GM13977 (cell line): ENCODE measurements at places on chromosomes 6 and 20.

GRCh38 chr6:143356101-143356880, 94.2 kb downstream of the ADAT2 start:
- DNase-seq, result no peak

DNA sequence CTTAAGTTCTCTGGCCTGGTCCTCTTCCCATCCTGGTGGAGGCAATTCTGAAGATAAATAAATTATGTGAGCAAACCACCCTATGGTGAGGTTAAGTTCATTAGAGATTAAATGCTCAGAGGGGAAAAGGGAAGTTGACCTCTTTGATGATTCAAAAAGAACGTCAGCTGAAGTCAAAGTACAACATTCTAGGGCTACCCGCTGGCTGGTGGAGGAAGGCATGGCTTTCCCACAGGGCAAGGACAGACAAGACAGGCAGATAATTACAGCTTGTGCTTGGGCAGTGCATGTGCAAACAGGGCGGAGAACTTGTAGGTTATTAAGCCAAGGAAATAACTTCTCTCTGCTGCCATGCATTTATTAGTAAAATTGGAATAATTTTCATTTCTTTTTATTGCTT, 91.0 kb upstream of the SLC24A3 start:
- DNase-seq, result no peak

DNA sequence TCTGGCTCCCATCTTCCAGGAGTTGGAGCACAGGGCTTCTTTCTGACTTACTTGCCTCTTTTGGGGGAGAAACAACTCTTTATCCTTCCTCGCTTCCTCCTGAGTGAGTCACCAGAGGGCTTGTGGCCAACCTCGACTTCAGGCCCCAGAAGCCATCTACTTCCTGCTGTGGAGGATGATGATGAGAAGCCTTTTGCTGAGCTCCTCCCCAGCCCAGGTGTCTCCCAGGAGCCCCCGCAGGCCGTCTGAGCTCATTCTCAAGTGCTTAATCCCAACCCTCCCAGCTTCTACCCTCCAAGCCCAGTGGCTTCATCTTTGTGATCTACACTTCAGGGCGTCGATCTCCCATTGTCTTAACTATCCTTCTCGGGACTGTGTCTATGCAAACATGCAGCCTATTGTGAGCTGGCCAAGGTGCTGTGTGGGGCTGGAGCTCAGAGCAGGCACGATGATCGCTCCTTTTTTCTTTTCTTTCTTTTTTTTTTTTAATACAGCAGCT, 27.9 kb downstream of the SDCBP2 start:
- no peak for DNase-seq

DNA sequence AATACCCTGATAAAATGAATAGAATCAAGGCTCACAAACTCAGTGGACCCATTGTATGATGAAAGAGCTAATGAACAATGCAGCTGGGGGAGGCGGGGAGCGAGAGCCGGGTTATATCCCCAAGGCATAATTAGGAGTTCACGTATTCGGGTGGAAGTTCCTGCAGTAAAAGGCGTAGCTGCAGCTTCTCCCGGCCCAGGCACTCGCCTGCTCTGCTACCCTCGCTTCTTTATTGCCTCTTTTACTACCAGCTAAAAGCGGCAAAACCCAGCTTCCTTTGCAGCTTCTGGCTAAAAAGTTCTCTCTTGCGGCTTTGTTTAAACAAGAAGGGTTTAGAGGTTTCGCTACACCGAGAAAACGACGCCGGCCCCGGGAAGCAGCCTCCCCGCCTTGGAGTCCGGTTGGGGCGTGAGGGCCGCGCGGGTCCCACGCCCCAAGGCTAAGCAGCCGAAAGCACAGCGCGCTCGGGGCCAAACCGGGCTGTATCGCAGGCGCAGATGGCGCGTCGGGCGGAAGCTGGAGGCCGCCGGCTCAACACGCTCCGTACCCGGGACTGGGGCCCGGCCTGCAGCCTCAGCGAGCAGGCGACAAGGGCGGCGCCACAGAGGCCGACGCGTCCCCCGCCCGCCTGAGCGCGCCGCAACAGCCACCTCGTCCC, 1.6 kb downstream of the ZBTB2 start:
- DNase-seq, result no peak

- DNase-seq, result peak; percentile 53
Observed at GRCh38 chr6:4210629-4211419, 75.4 kb upstream of the ECI2 start.

DNA sequence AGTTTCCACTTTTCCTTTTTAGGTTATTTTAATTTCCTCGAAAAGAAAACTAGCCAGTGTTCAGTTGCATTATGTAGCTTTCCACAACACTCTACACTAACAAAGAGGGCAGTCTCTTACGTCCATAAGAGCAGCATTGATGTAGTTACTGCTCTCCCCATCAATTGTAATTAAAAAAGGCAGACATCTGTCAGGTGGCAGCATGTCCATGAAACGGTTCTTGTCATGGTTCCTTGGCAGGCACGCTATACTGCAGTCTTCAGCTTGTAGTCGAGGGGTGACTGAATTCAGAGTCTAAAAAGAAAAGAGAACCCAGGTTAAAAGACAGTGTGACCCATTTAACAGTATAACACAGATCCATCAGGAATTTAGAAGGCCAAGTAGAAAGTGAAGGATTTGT, 80.1 kb upstream of the THEMIS start:
- no peak for DNase-seq

GRCh38 chr6:16130437-16130891, 1.6 kb downstream of the MYLIP start:
- DNase-seq, result no peak

DNA sequence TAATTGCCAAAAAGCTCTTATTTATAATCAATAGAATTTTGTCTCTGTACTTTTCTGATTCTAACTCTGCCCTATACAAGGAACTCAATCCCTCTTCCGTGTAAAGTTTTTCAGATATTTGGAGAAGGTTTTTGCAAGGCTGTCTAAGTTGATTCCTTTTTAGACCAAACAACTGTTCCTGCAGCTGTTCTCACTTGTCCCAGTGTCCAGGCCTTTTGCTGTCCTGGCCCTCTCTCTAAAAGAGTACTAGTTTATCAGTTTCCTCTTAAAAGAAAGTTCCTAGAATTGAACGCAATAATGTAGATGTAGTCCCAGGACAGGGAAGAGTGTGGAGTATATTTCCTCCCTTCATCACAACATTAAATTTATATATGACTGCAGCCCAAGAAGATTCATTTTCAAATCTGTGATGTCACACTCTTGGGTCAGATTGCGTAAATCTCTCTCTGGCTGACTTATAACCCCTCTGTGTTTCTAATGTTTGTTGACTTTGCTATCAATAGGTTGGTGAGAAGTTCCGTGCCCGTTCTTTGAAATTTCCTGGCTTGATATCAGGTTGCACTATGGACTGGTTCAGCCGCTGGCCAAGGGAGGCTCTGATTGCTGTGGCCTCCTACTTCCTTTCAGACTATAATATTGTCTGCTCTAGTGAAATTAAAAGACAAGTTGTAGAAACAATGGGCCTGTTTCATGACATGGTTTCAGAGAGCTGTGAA, 139.4 kb upstream of the GLP1R start:
- no peak for DNase-seq

DNA sequence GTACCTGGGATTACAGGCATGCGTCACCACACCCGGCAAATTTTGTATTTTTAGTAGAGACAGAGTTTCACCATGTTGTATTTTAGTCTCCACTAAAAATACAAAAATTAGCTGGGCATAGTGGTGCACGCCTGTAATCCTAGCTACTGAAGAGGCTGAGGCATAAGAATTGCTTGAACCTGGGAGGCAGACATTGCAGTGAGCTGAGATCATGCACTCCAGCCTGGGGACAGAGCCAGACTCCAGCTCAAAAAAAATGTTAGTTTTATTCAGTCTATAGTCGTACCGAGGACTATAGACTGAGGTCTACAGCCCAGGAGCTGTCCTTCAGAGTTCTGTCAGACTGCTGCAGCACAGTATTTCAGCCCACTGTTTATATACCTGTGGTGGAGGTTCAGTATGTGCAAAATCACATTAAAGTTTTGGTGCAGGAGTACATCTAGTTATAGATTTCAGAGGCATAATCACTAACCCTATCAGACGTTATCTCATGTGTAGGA, 3.6 kb upstream of the CASP8AP2 start:
- DNase-seq, result no peak

DNA sequence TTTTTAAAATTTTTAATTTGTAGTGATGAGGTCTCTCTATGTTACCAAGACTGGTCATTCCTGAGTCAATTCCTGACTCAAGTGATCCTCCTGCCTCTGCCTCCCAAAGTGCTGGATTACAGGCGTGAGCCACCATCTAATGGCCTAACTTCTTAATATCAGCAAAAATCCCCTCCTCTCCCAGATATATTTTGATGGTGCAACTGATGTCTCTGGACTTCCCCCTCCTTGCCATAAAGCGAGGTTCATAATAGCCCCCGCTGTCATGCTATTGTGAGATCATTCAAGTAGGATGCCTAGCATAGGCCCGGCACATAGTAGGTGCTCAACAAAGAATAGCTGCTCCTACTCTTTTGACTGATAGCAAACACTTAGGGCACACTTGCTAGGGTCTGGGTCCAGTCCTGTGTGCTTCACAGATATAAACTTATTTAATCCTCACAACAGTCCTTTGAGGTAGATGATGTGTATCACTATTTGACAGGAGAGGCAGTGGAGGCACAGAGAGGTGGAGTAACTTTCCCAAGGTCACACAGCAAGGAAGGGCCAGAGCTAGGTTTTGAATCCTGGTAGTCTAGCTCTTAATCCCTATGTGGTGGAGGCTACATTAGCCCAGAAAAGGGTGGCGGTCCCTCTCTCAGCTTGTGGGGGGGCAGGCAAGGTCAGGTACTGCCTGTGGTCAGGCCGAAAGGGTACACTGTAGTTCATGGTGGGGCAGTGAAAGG, 14.6 kb downstream of the SRC start:
- no peak for DNase-seq

GRCh38 chr6:39083231-39083634, 31.8 kb downstream of the SAYSD1 start:
- no peak for DNase-seq

GRCh38 chr6:43635387-43636307, at the start of gene MAD2L1BP:
Gene MAD2L1BP, plus strand, starts transcription at chr6:43635840. Its CDS starts 36 bp downstream, at chr6:43635876.
- DNase-seq, result peak; percentile 80

DNA sequence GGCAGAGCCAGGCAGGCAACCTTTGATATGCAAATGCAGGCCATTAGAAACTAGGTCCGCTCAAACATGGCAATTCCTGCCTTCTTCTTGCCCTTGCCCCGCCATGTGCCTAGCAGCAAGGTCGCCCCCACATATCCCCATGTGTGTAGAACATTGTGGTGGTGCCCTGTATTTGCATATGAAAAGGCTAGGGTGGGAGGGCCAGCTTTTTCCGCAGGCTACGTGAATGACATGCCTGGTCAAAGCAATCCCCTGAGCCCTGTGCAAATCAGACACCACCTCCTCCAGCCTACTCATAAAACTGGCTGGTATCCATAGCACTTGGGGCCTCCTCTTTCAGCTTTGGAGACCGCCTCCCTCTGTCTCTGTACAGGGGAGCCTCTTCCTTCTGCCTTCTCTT, 31.6 kb downstream of the GSTA2 start:
- no peak for DNase-seq

DNA sequence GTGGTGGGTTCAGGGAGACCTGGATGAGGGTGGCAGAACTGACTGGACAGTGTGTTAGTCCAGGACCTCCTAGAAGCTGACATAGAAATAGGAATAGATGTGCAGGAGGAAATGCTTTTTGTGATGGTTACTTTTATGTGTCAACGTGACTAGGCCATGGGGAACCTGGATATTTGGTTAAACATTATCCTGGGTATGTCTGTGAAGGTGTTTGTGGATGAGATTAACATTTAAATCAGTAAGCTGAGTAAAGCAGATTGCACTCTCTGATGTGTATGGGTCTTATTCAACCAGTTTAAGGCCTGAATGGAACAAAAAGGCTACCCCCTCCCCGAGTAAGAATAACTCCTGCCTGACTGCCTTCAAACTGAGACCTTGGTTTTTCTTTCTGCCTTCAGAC, 219.3 kb downstream of the DHX35 start:
- no peak for DNase-seq

DNA sequence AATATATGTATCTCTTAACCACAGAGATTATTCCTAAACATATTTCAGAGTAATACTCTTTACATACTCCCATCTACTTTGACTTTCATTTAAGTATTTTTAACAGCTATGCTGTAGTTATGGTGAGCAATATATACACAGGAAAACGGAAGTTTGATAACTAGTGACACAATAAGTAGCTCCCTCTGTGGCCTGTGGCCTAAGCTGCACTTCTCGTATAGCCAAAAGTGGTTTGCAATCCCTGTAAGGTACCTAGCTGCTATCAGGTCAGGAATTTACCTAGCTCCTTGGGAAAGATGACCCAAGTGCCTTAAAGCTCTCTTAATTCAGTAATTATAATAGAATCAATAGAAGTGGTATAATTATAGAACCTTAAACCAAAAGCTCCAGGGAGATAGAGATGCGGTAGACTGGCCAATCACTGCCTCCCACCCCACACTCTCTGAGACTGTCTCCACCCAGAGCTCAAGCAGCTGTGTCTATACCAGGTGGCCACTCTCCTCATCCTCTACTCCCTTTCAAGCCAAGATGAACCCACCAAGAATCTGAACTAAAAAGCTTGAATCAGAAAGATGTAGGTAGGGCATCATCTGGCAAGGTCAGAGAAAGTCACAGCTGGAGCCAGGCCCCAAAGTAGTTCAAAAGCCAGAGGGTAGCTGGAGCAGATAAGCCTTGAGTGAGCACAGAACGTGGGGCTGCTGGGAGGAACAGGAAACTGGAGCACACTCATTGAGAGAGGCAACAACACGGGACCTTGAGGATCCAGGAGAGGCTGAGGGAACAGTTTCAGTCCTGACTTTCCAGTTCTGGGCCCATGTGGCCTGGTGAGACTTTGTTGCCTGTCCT, 84.9 kb upstream of the ASF1A start:
- DNase-seq, result no peak

- DNase-seq, result peak; percentile 96
Observed at GRCh38 chr6:52361945-52362442, at the start of gene PAQR8. Gene PAQR8, plus strand, starts transcription at chr6:52362151. Its CDS starts 41,063 bp downstream, at chr6:52403214.

- DNase-seq, result no peak
Observed at GRCh38 chr6:122202576-122203137, 196.8 kb upstream of the HSF2 start.

- DNase-seq, result peak; percentile 80
Observed at GRCh38 chr20:610130-611046, at the start of gene TCF15. Gene TCF15, minus strand, starts transcription at chr20:610309. Its CDS starts 72 bp downstream, at chr20:610237.

GRCh38 chr6:25504661-25505060, 147.4 kb upstream of the SCGN start:
- no peak for DNase-seq
